GM23248 (cell line): ENCODE measurements at places on chromosomes 12 and 14. TPM values are rescaled to one million over a fixed set of nuclear protein-coding genes. Genes with fewer than 3 reads are reported as not detected.

Gene TEX52
- total RNA-seq = not detected in 2 replicates

- no peak overlapping the region for H3K27ac ChIP-seq
- H3K4me3 ChIP-seq = no peak overlapping the region
- peaks cover 52% of the 10 kb centered on the region for H3K4me1 ChIP-seq
- DNase-seq = peak; percentile 77
Observed at GRCh38 chr12:93793983-93794382, 116.8 kb downstream of the CRADD start.

Gene TAS2R31
- total RNA-seq = 0.97 and 1.4 TPM in 2 replicates

Gene ASB2
- total RNA-seq = not detected in 2 replicates

DNA sequence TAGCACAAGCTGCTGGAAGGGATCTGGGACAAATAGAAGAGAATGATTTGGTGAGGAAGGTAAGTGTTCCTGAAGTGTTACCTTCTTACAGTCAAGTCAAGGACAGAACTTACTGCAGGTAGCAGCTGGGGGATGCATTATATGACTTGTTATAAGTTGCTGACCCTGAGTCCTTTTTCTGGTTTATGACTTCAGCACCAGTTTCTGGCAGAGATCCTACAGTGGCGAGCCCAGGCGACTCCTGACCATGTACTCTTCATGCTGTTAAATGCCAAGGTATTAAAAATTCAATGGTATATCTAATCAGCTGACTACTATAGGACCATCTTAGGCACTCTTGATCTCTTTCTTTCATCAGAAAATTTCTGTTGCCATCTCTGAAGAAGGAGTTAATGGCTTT lies 45.1 kb upstream of the ATF1 start:
- DNase-seq = no peak
- no peak overlapping the region for H3K27ac ChIP-seq
- no peaks in the 10 kb centered on the region for H3K4me1 ChIP-seq
- H3K4me3 ChIP-seq = no peak overlapping the region
